Right lobe of liver (tissue), 6 donors: ENCODE measurements at places on chromosomes 16 and 17. TPM values are rescaled to one million over a fixed set of nuclear protein-coding genes. Genes with fewer than 3 reads are reported as not detected.

HSF5 gene
- 0.07 TPM for total RNA-seq

MMP25 gene
- 1.7 TPM for total RNA-seq

EVPLL gene
- 1.6 TPM for total RNA-seq

PSMD12 gene
- total RNA-seq: 31.2 TPM

SOST gene
- total RNA-seq: not detected
